GM10248 (cell line): ENCODE measurements at places on chromosomes 4 and X.
A peak's percentile ranks its signal among the peaks of the same experiment; 100 is the strongest.

DNA sequence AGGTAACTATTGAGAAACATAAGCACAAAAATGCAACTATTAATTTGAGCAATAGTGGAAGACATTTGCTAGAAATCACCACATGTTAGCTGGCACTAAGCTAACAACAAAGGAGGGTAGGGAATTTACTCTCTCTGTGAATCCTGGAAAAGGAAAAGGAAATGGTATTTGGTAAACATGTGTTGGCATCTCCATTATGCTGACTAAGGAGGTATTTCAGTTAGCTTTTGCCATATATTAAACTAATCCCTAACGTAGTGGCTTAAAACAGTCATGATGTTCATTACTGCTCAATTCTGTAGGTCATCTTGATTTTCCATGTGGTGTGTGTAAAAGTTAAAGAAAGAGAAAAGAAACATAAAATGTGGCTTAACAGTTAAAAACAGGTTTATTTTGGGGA is 1686.5 kb upstream of the PCDH7 start:
- no peak for DNase-seq

GRCh38 chr4:138560448-138560847 is 318.3 kb upstream of the SLC7A11 start:
- no peak for DNase-seq

DNA sequence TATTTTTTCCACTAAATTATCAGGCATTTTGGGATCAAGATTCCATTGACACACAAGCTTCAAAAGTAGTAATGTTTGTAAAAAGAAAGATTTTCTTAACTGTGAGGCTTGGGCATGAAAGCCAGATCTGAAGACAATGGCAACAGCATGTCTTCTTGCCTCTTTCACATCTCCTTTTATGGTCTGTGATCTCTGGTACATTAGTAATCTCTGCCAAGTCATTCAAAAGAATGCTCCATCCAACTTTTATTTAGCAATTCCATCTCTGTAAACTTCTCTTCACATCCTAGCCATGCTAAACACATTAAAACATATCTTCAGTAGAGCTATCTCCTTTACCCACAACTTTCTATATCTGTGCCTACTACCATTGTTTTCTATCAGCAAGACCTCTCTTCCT is 465.4 kb downstream of the FAT4 start:
- no peak for DNase-seq

DNA sequence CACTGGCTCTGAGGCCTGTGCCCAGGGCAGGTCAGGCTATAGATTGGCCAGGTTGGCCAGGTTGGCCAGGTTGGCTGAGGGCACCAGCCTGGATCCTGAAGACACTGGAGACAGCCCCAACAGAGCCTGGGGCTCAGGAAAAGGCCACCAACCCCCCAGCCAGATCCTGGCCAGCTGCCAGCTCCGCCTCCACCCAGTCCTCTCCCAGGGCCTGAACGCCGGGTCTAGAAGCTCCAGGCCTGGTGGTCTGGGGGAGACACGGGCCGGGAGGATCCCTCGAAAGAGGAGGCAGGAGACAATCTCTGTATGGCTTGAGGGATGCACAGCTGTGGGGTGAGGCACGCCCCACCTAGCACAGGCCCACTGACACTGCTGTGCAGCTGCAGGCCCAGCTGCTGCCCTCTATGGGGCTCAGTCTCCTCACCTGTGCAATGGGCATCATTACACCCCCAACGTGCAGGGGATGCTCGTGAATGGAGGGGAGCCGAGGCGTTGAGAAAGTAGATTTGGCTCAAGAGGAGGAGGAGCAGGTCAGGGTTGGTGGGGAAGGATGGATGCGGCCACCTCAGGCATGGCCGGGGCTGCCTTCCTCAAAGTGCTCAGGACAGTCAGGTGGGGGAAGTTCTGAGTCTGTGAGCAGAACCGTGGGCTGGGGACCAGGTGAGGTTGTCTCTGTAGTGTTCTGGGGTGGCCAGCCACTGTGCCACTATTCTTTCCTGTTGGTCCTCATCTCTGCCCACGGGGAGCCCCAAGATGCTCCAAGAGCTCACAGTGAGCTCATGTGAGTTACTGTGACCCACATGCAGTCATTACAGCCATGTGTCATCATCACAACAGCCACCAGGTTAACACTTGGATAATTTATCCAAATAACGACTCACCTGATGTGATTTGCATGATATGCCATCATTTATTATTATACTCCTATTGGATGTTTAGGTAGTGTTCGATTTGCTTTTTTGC is 10.8 kb upstream of the GAGE10 start:
- DNase-seq, result no peak

DNA sequence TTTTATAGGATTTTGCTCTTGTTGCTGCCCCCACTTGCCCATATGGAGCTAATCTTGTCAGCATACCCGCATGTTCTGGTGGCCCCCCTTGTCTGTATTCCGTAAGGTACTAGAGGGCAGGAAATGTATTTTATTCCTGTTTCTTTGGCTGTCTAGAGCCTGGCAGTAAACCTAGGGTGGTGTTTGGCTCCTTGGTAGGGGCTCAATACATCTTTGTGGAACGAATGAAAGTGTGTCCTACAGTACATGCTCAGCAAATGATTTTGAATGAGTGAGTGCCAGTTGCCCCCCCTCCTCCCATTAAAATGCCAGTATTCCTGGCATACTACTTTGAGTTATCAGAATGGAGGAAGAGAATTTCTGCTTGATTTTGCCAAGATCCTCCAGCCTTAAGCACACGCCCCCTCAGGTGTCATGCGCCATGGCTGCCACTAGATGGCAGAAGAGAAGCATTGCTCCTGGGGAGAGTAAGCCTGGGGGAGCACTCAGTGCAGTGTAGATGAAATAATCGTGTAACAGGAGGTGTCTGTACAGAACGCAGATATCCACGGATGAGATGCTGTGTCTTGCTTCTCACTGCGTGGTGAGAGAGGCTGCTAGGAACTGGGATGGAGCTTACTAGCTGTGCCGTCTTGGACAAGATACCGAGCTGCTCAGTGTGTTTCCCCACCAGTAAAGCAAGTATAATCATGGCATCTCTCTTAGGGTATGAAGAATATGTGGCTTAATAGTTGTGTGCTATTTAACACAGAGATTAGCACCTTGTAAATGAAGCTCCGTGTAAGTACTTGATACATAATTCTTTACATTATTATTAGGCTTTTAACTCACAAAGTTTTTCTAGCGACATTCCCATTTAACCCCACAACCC is 17.2 kb upstream of the RNF212 start:
- DNase-seq, result peak; percentile 76

- no peak for DNase-seq
These were observed 68.6 kb upstream of the HS3ST1 start for GRCh38 chr4:11497212-11497806.

DNA sequence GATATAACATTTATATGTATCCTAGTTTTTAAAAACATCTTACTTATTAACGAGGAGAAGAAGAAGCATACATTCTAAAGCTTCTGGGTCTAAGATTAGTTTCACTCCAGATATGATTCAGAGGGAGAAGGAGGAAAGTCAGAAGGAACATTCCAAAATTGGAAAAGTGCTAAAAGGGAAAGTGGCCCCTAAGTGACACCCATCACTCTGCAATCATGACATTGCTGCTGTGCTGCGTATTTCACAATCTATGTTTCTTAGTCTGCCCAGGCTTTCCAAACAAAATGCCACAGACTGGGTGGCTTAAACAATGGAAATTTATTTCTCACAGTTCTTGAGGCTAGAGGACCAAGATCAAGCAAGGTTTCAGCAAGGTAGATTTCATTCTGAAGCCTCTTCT is 72.5 kb upstream of the ATOH1 start:
- DNase-seq, result no peak

GRCh38 chrX:72308566-72309296 is 3.0 kb upstream of the CITED1 start:
- no peak for DNase-seq

DNA sequence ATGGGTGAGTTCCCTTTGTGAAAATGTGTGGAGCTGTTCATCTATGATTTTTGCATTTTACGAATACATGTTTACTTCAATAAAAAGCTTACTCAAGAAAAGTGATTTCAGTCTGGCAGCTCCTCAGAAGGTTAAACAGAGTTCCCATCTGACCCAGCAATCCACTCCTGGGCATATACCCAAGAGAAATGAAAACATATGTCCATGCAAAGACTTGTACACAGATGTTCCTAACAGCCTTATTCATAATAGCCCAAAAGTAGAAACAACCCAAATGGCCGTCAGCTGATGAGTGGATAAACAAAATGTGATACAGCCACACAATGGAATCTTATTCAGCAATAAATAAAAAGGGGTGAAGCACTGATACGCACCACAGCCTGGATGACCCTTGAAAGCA is 20.8 kb downstream of the CLCN4 start:
- no peak for DNase-seq

DNA sequence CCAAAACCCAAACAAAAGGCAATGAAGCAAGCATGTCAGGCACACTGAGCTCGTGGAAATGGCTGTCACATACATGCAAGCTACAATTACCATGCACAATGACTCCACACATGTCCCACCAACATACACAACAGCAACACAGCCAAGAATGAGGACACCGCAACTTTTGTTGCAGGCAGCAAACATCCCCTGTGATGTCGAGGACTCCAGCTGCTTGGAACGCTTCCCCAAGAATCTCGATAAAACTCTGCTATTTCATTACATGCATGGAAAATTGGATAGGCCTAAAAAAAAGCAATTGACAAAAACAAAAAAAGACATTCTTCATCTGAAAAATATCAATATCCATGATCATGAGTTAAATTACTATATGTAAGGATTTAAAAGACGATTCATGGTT is 11.8 kb downstream of the ANOS1 start:
- no peak for DNase-seq

GRCh38 chrX:20567108-20567507 is 300.4 kb upstream of the RPS6KA3 start:
- no peak for DNase-seq

DNA sequence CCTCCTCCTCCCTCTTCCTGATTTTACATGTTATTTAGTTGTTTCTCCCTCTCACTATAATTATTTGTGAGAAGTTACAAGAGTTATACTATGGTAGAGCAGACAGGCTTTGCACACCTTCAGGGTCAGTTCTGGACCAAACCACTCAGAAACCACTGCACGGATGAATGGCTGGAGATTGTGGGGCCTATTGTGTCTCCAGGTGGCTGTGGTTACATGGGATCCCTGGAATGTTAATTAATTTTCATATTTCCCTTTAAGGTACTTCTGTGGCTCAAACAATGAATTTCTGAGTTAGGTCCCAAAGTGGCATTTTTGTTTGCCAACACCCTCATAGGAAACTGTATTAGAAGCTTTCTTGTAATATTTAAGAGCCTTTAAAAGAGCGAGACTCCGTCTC is 151.9 kb downstream of the BMPR1B start:
- DNase-seq, result no peak

- DNase-seq, result no peak
These were observed 131.4 kb downstream of the CHIC2 start for GRCh38 chr4:53932796-53933610.

GRCh38 chr4:38867478-38868058 is at the start of gene FAM114A1:
Gene FAM114A1 (plus strand): TSS chr4:38867806. CDS start chr4:38878079, 10,273 bp downstream.
- peak; percentile 92 for DNase-seq

GRCh38 chr4:14749910-14750309 is 252.4 kb upstream of the CPEB2 start:
- peak; percentile 20 for DNase-seq

DNA sequence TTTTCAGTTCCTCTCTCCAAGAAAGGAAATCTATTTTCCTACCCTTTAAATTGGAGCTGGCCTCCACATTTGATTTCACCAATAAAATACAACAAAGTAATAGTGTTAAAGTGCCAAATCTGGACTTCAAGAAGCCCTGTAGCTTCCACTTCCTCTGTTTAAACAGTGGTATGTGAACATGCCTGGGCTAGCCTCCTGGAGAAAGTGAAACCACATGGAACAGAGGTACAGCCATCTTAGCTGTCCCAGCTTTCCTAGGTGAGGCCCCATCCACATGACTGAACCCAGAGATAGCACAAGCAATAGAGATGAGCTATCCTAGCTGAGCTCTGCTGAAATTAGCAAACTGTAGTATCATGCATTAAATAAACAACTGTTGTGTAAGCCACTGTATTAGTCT is 131.8 kb upstream of the VCX start:
- DNase-seq, result no peak

DNA sequence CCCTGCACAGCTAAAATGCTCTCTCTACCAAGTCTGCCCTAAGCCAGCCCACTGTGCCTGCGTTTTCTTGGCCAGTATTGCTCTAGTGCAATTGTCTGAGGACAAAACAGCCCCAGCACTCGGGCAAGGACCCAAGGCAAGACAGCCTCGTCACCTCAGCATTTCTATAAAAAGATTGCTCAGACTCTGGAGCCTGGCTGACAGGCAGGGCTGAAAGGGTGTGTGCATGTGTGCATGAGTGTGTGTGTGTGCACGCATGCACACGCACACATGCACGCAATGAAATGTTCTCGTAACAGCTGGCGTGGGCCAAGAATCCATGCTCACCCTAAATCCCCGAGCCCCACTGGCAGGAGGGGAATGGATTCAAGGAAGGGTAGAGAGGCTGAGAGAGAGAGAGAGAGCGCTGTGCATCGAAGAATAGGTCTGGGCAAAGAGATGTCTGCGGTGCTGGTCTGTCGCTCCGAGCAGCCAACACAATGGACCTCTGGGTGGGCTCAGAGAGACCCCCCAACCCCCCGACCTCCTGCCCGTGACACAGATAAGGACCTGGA is 579.2 kb downstream of the BCOR start:
- DNase-seq, result no peak

GRCh38 chr4:26349496-26349895 is 28.7 kb downstream of the RBPJ start:
- DNase-seq, result no peak

DNA sequence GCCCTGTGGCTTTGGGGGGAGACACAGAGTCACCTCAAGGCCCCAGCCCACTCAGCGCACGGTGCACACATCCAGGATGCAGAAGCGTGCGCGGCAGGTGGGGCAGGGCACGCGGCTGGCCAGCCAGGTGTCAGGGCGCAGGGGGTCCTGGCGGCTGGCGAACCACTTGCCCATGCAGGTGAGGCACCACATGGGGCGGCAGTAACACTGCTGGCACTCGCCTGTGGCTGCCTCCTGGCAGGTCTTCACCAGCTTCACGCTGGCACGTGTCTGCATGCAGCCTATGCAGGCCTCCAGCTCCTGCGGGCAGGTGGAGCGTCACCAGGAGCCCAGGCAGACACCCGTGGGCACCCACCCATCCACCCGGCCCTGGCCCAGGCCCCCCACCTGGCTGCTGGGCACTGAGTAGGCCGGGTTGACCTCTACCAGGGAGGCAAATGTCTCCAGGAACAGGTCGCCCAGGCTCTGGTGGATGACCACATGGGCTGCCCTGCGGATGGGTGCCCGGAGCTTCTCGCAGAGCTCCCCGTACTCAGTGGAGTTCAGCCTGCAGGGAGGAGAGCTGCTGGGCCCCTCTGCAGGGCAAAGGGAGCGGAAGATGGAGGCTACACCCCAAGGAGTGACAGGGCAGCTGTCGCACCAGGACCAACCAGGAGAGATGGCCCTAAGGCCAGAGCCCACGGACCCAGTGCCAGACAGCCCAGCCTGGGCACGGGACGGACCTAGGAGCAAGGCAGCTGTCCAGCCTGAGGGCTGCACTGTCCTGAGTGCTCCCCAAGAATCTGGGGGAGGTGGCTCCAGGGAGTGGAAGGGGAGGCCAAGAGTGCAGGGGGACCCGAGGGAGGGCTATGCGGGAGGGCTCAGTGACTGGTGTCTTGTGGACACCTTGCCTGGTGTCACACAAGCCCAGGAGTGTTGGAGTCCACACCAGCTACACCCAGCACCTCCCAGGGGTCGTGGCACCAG is 3.7 kb downstream of the TMEM129 start:
- DNase-seq, result no peak

- no peak for DNase-seq
These were observed 227.8 kb upstream of the GATB start for GRCh38 chr4:151988591-151988990.
